ENCODE measurements at places on chromosomes 4 and X.

GRCh38 chr4:30714408-30715031 is 5.6 kb upstream of the PCDH7 start:
- peak; percentile 74 for DNase-seq

DNA sequence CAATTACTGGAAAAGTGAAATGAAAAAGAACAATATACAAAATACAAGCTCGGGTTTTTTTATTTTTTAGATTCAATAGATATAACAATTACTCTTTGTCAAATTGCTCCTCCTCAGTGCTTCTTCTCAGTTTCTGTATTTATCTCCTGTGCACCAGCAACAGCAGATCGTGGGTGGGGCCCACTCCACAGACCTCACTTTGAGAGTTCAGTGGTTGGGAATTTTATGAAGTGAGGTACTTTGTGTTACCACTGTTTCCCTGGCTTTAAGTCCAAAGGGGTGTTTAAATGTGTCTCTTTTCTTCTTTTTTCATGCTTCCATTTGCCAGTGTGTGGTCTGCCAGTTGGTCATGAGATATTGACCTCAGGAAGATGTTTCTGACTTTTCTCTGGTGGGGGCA is 54.4 kb downstream of the KIT start:
- DNase-seq: no peak

DNA sequence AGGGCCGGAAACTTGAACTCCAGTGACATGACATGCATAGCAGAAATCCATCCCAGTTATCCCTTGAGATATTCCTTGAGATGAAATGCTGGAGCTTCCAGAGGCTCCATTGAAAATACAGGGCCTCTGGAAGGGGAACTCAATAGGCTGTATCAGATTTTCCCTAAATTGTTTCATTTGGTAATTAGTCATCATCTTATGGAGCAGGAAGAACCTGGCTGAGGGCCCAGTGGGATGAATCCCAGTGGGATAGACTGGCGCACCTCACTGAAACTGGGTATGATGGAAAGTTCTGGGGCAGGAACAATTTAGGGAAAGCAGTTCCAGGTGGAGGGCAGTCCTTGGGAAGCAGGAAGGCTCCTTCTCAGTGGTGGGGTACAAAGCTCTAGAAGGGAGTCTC is 307.8 kb upstream of the DIPK2B start:
- DNase-seq: no peak

DNA sequence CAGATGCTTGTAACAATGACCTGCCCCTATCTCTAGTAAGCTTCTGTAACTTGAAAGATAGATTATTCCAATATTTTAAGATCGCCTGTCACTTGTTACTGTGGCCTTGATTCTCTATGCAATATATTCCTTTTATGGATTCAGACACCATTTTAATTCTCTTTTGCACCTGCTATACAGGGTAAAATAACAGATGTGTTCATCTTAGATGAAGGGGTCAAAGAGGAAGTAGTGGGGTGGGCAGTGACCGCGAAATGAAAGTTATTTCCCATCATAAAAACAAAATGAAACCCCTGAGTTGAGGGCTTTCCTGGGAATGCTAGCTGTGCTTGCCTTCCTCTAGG is 175.9 kb downstream of the TSPAN5 start:
- DNase-seq: no peak

DNA sequence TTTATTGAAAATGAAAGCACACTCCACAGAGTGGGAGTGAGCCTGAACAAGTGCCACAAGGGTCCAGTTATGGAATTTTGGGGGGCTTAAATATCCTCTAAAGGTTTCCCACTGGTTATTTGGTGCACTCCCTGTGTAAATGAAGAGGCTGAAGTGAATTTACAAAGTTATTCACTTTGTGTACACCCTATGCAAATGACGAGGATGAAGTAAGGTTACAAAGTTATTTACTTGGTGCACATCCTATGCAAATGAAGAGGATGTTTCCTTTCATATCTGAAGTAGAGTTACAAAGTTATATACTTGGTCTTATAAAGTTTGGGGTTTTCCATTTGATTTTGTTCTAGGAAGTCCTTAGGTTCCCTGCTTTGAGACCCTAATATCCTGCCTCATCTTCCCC is 13.1 kb downstream of the NLRP2B start:
- DNase-seq: no peak

DNA sequence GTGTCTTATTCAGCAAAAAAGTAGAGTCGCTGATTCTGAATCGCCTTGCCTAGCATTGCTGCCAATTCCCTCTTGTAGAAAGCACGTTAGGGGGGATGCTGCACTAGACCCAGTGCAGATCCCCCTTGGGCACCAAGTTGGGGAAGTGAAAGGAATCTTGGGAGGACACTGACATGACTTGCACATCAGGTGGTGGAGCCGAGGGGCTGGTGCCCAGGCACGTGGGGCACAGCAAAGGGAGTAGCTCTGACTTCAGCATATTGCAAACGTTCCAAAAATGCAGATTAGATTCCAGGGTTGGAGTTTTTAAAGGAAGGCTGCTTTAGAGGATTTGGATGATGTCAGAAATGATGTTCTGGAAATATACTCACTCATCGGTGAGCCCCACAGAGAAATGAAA is 47.4 kb upstream of the GPM6B start:
- no peak for DNase-seq

DNA sequence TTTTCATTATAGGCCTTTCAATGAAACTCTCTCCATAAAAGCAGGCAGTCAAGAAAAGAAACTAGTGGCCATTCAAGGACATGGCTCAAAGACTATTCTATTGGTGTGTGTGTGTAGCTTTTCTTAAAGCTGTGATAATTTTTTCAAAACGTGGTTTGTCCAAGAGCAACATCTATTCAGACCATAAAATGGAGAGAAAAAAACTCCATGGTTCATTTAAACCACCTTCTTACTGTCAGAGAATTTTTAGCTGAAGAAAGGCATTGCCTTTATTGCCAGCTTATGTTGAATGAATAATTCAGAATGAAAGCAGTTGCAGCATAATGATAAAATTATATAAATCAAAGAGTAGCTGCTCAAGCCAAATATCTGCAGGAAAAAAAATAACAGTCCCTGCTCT is 325.5 kb downstream of the PCDH18 start:
- no peak for DNase-seq

DNA sequence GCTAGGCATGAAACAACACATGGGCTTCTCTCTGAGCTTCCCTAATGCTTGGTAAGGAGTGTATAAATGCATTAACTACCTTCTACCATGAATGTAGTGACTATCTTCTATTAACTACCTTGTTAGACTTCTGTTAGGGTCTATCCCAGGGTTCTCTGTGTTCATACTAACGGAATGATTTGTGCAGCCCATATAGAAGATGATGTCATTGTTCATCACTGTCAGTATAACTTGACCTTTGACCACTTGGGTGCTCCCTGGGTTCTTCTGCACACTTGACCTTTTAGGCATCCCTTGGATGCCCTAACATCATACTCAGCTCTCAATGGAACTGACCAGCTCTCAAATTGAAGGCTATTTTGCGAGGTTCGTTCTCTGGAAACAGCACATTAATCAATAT is 30.8 kb upstream of the CT47C1 start:
- no peak for DNase-seq

GRCh38 chr4:156194896-156195295 is 241.2 kb upstream of the CTSO start:
- no peak for DNase-seq

- DNase-seq: no peak
These were observed 78.4 kb downstream of the PWWP3B start for GRCh38 chrX:106246511-106246910.

DNA sequence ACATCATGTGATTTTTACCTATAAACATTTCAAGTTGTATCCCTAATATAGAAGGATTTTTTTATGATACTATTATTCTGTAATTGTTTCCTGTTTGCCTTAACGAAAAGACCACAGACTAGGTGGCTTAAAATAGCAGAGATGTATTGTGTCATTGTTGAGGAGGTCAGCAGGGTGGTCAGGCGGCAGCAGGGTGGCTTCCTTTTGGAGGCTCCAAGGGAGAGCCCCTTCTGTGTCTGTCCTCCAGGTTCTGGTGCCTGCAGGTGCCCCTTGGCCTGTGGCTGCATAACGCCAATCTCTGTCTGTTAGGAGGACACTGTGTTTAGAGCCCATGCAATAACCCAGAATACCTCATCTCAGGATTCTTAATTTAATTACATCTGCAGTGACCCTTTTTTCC is 118.1 kb downstream of the TBL1X start:
- no peak for DNase-seq

GRCh38 chr4:6714954-6715353 is 1.0 kb upstream of the BLOC1S4 start:
- DNase-seq: no peak

- no peak for DNase-seq
These were observed 12.1 kb downstream of the HHIP start for GRCh38 chr4:144658015-144658567.

- DNase-seq: no peak
These were observed 29.9 kb downstream of the NSD2 start for GRCh38 chr4:1901127-1901526.

GRCh38 chrX:63673896-63674295 is 111.1 kb downstream of the ARHGEF9 start:
- DNase-seq: no peak

GRCh38 chr4:120071192-120071795 is 4.6 kb upstream of the MAD2L1 start:
- peak; percentile 82 for DNase-seq

DNA sequence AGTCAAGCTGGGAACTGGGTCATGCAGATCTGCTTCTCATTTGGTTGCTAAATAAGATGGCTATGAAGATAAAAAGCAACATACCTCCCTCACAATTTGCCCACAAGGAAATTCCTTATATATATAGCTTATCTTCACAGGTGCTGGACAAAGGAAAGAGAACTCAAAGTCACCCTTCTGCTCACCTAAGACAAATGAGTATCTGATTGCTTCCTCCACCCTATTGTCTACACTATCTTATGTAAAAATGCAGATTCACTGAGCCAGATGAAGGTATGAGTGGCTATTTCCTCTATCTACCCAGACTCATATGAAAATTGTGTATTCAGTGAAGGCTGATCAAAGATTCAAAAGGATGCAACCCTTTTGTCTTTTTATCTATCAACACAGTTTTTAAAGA is 50.8 kb downstream of the CHM start:
- DNase-seq: no peak

GRCh38 chr4:147163311-147163710 is 217.6 kb upstream of the TTC29 start:
- no peak for DNase-seq

DNA sequence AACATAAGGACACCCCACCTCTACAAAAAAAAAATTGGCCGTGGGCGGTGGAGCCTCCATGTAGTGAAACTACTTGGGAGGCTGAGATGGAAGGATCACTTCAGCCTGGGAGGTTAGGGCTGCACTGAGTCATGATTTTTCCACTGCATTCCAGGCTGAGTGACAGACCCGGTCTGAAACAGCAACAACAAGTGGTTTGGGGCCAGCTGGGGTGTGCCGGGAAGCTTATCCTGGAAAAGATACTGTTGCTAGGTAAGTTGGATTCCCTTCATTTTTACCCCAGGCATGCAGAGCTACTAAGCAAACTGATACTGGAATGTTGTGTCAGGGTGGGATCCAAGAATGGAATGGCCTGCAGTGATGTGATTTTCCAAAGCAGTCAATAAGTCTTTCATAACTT is 57.0 kb downstream of the XAGE2 start:
- DNase-seq: peak; percentile 69

GRCh38 chr4:14842964-14843630 is 159.2 kb upstream of the CPEB2 start:
- no peak for DNase-seq

DNA sequence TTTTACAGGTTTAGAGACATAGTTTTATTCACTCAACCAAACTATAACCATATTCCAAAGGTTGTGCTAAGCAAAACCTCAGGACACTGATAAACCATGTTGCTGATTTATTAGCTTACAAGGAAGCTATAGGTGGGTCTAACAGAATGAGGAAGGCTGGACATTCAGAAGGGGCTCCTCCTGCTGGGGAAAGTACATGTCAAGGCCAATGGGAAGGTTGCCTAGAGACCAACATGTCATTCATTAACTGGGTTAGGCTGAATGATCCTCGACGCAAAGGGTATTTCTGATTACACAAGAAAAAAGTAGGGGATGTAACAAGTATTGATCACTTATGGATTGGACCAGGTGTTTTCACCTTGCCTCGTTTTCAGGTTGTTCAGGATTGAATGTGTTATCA is 30.3 kb downstream of the SLC10A6 start:
- DNase-seq: no peak

- DNase-seq: peak; percentile 11
These were observed 208.2 kb downstream of the EVC2 start for GRCh38 chr4:5500165-5500564.

All from cardiac muscle cell (in vitro differentiated cells and primary cell).